ENCODE measurements at places on chromosomes 4 and X.
A peak's percentile ranks its signal among the peaks of the same experiment; 100 is the strongest.

DNA sequence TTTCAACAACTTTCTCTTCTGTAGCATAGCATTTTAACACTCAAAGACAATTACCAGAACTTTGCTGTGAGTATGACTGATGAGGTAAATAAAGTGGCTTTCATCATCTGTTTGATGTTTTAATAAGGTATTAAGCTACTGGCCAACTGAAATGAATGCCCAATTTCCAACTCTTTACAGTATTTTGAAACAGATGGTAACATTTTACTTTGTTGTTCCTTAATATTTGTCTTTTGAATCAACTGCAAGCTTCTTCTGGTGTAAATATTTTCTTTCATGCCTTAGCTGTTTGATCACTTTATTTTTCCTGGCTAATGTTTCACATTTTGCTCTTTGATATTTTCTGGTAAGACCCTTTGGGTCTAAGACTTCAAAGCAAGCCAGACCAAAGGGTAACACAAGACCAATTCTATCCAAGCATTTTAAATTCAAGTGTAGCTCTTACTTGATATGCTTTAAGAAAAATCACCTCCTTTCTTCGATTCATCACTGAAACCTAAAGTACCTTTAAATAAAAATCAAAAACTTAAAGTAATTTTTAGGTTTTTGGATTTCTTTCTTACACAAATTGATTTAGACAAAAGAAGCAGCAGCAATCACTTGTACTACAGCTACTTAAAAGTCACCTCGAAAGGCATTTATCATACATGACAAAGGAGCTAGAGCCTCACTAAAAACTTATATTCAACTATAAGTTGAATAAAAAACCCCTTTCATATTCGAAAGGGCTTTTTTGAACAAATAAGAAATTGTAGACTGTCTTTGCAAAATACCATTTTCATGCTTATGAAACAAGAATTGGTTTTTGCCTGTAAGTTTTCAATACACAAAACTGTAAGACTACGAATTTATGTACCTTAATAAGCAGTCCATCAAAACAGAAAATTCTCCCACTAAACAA, 57.6 kb downstream of the TBCK start:
- DNase-seq, result no peak

DNA sequence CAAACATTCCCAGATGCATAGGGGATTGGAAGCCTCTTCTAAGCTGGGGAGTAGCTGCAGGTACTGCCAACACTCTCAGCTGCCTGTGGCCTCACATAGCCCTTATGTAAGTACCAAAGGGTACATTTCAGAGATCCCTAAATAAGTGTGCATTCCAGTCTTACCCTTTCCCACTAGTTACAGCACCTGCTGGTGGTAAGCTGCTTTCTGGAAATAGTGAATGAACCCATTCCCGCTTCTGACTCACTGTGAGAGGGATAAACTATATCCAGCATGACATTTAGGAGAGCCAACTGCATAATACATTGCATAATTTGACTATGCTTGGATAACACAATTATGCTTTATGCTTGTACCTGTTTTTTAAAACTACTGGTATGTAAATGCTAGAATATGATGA, 149.0 kb downstream of the FAM13A start:
- no peak for DNase-seq

GRCh38 chr4:105198541-105198940, 51.9 kb downstream of the TET2 start:
- no peak for DNase-seq

DNA sequence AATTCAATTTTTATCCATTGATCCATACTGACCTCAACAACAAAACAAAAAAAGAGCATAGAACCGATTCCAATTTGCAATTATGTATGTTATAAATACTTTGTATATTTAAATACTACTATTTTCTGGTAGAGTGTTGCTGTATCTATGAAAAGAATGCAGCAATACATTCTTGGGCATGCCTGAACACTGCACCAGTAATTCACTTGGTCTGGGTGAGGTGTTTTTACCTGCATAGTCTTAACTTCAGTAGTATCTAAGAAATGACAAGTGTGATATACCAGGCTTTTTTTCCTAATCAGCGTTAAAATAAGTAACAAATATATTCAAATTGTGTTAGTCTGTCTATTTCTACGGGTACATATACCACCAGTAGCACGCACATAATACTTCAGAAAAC, 120.2 kb downstream of the KLHL13 start:
- no peak for DNase-seq

- no peak for DNase-seq
Observed at GRCh38 chr4:91990726-91991125, 313.0 kb upstream of the GRID2 start.

DNA sequence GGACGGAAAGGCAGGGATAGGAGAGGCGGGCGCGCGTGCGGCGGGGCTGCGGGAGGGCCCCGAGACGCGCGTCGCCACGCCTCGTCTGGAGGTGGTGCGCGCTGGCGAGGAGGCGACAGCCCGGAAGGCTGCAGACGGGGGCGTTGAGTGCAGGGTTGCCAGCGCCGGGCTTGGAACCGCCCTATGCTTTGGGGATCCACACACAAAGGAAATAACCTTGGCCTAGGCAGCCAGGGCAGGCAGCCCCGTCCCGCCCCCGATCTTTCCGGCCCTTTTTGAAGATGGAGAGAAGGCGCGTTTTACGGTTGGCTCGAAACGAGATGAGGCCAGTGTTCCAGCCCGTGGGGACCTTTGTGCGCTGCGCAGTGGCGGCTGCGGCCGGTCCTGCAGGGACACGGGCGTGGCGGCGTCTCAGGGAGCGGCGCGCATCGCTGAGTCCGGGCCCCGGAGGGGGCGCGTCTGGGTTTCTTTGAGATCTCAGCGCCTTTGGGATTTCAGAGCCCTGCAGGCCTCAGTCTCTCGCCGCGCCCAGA, 50.8 kb upstream of the TRIM2 start:
- peak; percentile 75 for DNase-seq

DNA sequence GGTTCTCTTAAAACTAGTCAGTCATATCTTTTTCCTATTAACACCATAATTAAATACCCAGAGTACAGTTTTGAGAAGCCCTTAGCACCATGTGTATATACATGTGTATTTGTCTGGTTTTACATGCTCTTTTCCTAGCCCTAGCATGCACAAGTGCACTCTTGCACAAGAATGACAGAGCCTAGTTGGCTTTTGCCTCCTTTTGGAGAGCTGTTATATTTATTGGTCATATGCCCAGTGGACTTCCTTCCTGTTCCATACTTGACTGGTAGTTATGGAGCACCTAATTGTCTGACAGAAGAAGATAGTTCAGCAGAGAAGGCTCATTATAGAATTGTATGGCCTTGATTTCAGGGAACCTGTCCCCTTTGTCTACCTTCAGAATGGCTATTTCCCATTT, 155.6 kb downstream of the ARX start:
- no peak for DNase-seq

DNA sequence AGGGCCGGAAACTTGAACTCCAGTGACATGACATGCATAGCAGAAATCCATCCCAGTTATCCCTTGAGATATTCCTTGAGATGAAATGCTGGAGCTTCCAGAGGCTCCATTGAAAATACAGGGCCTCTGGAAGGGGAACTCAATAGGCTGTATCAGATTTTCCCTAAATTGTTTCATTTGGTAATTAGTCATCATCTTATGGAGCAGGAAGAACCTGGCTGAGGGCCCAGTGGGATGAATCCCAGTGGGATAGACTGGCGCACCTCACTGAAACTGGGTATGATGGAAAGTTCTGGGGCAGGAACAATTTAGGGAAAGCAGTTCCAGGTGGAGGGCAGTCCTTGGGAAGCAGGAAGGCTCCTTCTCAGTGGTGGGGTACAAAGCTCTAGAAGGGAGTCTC, 307.8 kb upstream of the DIPK2B start:
- DNase-seq, result no peak

GRCh38 chrX:123600181-123600580, 132.7 kb downstream of the THOC2 start:
- DNase-seq, result no peak

- peak; percentile 5 for DNase-seq
Observed at GRCh38 chrX:31423609-31424189, 351.9 kb upstream of the FTHL17 start.

DNA sequence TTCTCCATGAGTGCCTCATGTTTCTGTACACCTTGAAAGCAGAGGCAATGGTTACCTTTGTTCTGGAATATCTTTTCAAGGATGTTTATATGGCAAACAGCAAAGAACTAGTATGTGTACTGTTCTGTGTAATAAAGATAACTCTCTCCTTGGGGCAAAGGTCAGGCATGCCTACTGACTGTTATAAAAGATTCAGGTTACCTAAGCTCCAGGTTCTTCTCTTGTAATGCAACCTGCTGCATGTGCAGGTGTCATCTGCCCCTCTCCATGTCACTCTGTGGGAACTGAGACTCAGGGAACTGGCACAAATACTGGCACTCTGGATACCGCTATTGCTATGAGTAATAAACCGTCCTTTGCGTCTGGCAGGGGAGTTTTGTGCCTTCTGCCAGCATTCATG, 5.4 kb upstream of the TRPC3 start:
- DNase-seq, result no peak

GRCh38 chr4:121952290-121952689, 430 bp upstream of the TRPC3 start:
- no peak for DNase-seq

DNA sequence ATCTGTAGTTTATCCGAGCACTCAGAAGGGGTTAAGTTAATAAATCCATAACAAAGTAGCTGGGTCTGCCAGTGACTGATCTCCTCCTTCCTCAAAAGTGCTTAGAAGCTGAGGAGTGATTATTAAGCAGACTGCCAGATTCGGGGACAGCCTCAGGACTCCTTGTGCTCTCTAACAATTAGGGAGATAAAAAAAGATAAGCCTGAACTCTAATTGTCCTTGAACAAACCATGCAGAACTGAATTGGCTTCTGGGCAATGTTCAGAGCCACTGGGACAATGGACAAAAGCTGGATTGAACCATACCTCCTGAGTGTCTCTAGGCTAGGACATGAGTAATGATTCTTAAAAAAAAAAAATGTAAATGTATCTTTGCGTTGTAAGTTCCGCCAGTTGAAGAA, 22.7 kb upstream of the GRPR start:
- no peak for DNase-seq

GRCh38 chr4:158782551-158783360, 13.9 kb downstream of the FNIP2 start:
- DNase-seq, result no peak

DNA sequence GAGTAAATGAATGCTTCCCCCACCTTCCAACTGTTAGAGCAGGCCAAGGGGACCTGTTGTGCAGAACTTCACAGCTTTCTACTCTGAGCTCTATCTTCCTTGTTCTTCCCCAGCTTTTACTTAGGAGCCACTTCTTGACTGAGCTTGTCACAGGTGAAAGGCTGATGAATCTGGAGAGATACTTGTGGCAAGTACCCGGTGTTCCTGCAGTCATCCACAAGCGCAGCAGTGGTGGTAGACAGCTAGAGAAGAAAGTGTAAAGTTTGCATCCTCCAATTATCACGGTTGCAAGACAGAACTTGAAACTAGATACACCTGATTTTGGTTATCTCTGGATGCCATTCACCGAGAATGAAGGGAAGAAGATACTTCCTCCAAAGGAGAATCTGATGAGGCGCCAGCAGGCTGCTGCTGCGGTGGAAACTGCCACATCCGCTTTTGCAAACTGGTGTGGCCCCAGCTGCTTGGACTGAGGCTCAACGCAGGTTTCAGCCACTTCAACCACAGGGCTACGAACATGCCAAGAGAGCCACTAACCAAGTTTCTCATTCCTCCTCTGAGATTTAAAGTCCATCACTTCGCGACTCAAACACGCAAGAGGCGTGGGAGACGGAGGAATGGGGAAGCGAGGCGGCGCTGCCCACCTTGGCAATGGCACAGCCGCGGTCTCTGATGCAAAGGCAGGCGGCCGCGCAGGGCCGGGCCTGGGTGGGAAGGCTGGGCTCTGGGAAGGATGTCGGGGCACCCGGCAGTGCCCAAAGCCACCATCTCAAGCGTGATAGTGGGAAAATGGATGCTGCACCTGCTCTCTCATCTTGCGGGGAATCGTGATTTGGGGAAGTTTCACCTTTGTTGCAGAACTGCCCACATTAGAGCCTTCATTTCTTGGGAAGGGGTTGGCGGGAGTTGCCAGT, 1.3 kb upstream of the FHIP1A start:
- DNase-seq, result peak; percentile 37

DNA sequence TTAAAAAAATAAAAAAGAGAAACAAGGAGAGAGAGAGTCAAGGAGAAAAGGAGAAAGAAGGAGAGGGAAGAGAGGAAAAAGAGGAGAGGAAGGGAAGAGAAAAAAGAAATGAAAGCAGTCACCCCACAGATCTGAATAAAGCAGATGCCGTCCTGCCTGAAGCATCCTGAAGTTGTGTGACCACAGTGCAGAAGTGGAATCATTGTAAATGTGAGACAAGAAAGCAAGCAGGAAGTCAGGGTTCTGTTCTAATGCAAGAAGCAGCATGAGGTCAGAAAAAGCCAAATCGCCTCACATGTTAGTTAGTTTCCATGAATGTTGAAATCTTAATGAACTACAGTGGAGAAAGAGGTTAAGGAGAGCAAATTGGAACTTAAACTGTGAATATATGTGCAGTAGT, 692.5 kb downstream of the CENPC start:
- no peak for DNase-seq

DNA sequence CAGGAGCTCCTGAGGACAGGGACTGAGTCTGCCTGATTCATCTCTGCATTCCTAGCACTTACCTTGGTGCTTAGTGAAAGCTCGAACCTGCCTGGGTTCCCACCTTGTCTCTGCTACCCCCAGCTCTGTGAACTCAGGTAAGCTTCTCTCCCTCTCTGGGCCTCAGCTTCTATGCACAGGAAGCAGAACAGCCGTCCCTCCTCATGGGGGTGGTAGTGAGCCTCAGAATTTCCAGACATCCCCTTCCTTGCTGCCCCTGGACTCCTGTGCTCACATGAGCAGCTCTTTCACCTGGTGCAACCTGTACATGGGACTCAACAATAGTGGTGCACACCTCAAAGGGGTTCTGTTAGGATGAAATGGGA, 50.8 kb downstream of the HTRA3 start:
- DNase-seq, result no peak

DNA sequence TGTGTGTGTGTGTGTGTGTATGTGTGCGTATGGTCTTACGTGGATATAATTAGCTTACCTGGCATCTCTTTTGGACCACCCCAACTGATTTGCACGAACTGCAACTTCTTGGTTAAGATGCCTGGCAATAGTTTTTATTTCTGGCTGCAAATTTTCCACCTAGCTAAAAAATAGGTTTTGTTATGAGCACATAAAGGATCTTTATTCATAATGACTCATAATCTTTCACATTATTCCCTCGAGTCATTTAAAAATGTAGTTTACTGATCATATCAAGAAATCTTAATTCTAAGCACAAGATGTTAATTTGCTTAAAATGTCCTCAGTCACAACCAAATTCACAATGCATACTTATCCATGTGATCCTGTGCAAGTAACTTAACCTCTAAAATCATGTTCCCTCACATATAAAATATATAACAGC, 1.5 kb downstream of the COX18 start:
- DNase-seq, result no peak

GRCh38 chr4:104248726-104249125, 246.0 kb downstream of the CXXC4 start:
- DNase-seq, result no peak

GRCh38 chrX:55640854-55641253, 17.7 kb downstream of the FOXR2 start:
- no peak for DNase-seq

- no peak for DNase-seq
Observed at GRCh38 chr4:187903700-187904099, 91.9 kb upstream of the ZFP42 start.

All from CD4-positive, alpha-beta T cell (primary cell).